NCI-H1417 (cell line): ENCODE measurements at places on chromosomes 7 and 10.

GRCh38 chr10:30493609-30494530 is 59.9 kb downstream of the MAP3K8 start:
- no peak for DNase-seq

- no peak for DNase-seq
Measured at GRCh38 chr7:2542011-2542915, 13.1 kb downstream of the BRAT1 start.

DNA sequence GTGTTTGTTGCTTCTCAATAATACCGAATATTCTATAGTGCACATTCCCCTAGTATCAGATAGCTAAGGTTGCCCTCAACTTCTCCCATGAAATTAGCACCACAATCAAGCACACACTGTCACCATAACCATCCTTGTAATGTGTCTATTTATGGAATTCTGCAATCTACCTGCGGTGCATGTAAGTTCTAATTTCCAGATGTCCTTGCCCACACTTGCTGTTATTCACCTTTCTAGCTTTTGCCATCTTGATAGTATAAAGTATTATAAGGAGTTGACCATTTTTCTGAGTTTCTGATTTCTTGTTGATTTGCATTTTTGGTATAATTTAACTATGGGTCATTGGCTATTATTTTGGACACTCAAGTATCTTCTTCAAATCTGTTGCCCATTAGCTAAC is 490.1 kb upstream of the GALNT17 start:
- DNase-seq: no peak

DNA sequence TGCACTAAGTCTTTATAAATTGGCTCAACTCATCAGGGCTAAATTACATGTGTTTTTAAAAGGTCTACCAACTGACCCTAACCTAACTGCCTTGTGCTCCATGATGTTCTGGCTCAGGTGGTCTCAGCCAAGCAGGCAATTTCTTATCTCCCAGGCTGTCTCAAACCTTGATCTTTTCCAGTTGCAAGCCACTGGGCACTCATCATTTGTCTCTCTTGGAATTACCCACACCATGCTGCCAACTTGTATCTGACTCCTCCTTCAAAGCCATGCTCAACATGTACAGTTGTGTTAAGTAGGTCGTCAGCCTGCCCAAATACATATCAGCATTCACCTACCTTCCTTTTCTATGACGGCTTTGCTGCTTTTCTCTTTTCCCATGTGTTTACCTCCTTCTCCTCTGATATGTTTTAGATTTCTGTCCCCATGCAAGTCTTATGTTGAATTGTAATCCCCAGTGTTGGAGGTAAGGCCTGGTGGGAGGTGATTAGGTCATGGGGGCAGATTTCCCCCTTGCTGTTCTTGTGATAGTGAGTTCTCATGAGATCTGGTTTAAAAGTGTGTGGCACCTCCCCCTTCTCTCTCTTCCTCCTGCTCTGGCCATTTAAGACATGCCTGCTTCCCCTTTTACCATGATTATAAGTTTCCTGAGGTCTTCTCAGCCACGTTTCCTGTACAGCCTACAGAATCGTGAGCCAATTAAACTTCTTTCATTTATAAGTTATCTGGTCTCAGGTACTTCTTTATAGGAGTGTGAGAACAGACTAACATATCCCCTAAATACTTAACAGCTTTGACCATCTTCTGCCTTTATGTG is 130.0 kb downstream of the ELAPOR2 start:
- DNase-seq: no peak

DNA sequence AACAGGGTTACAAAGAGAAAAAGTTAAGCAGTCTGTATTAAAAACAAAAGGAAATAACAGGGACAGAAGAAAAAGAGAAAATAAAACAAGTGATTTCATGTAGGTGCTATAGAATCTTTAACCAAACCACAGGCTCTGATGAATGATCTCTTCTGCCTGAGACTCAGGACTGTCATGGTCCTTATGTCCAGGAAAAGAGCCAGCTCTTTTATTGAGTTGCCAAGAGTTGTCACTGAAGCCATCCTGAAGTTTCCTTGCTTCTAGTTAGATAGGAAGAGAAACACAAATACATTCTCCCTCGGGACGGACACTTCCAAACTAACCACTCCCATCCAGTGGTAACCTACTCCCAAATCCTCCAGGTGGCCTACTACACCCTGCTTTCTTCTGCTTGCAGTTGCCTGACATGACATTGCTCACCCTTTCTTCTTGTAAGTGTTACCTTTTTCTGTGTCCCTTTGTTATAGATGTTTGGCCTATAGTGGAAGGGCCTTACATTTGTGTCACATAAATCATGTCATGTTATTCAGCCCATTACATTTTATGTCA is 346.7 kb downstream of the NRG3 start:
- DNase-seq: no peak

DNA sequence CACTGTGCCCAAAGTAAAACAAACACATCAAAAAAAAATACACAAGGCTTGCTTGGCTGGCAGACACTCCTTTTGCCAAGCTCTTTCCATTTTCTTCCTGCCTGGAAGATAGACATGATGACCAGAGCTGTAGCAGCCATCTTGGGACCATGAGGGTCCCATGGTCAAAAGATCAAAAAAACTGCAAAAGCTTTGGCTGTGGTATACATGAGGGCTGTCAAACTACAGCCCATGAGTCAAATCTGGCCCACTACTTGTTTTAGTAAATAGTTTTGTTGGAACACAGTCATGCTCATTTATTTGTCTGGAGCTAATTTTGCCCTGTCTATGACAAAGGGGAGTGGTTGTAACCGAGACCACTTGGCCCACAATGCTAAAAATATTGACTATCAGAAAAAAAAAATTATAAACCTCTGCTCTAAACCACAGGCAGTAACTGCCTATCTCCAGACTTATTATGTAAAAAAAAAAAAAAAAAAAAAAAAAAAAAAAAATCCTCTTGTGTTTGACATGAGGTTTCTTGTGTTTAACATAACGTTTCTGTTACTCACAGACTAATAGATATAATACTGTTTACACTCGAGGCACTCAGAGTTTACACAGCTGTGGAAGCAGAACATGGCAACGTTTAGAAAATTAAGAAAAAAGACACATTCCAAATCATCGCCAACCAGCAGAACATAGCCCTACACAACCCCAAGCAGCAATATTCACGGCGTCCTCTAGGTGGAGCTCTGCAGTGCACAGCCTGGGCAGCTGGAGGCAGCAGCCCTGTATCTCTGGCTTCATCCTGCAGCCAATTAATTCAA is 36.9 kb downstream of the ASB13 start:
- DNase-seq: peak; percentile 50

DNA sequence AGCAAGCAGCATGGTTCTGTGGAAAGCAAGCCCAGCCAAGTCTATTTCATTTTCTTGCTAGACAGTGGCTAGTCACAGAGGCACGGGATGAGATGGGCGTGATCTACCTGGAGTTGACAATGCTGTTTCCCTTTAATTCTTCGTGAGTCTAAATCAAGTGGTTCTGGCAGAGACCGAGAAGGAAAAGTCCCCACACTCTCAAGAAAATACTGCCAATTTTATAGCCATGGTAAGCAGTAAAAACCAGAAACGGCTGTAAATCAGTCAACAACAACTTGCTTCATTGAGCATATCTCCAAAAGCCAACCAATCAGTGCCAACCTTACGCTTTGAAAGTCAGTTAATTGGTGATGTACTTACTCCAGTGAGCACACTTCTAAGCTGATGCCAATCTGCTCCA is 223.4 kb downstream of the SEC23IP start:
- DNase-seq: no peak

- no peak for DNase-seq
Measured at GRCh38 chr10:127919418-127920271, 12.7 kb downstream of the PTPRE start.
